ENCODE measurements at places on chromosomes 12 and 14. TPM values are rescaled to one million over a fixed set of nuclear protein-coding genes. Genes with fewer than 3 reads are reported as not detected.

Gene CPNE6
- not detected for total RNA-seq

Gene LRP1-AS
- not detected for total RNA-seq

Gene PPM1A
- 24.3 TPM for total RNA-seq

Gene IL31
- total RNA-seq: not detected

Gene HRK
- 0.09 TPM for total RNA-seq

Gene SPTSSA
- 9.7 TPM for total RNA-seq

Gene ABCB9
- total RNA-seq: 3.9 TPM

Gene SLC2A14
- total RNA-seq: not detected

Gene TAS2R19
- total RNA-seq: 0.17 TPM

Gene NDUFB1
- total RNA-seq: 304 TPM

Gene GPR135
- total RNA-seq: 2.1 TPM

Gene PLEKHG3
- 23.4 TPM for total RNA-seq

Gene BHLHE41
- 2.0 TPM for total RNA-seq

Gene OTOGL
- total RNA-seq: 2.6 TPM

Gene TAS2R9
- total RNA-seq: not detected

Gene NANOG
- not detected for total RNA-seq

Gene LRRC10
- total RNA-seq: not detected

Gene BCL2L14
- total RNA-seq: not detected
